ENCODE measurements at places on chromosomes 4 and X. TPM values are rescaled to one million over a fixed set of nuclear protein-coding genes. Genes with fewer than 3 reads are reported as not detected.

SPARCL1 gene
- total RNA-seq: not detected

PHKA1 gene
- total RNA-seq: 8.6 TPM

MAGEC1 gene
- not detected for total RNA-seq

DNA sequence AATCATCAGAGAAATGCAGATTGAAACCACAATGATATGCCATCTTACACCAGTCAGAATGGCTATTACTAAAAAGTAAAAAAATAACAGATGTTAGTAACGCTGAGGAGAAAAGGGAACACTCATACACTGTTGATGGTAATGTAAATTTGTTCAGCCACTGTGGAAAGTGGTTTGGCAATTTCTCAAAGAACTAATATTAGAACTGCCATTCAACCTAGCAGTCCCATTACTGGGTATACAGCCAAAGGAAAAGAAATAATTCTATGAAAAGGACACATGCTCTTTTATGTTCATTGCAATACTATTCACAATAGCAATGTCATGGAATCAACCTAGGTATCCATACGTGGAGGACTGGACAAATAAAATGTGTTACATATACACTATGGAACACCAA is 566.3 kb downstream of the STPG2 start:
- DNase-seq: no peak

GRCh38 chr4:138907174-138907573 is 108.4 kb upstream of the NOCT start:
- no peak for DNase-seq

DNA sequence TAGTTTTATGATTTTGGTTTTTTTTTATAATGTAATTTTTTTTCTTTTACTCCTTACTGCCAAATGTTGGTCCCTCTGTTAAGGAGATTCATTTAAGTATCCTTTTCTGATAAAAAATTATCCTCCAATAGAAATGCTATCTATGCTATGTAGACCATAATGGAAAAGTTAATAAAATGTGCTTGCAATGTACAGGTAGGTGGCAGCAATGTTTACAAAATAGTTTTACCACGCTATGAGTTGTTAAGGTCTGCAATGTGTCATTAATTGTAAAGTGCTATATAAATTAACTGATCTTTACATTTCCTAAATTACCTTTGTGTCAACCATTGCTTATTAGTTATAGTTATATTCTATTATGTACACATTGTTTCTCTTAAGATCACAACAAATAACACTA is 3.8 kb upstream of the CENPC start:
- peak; percentile 10 for DNase-seq
